ENCODE measurements at places on chromosomes 2 and 18.

DNA sequence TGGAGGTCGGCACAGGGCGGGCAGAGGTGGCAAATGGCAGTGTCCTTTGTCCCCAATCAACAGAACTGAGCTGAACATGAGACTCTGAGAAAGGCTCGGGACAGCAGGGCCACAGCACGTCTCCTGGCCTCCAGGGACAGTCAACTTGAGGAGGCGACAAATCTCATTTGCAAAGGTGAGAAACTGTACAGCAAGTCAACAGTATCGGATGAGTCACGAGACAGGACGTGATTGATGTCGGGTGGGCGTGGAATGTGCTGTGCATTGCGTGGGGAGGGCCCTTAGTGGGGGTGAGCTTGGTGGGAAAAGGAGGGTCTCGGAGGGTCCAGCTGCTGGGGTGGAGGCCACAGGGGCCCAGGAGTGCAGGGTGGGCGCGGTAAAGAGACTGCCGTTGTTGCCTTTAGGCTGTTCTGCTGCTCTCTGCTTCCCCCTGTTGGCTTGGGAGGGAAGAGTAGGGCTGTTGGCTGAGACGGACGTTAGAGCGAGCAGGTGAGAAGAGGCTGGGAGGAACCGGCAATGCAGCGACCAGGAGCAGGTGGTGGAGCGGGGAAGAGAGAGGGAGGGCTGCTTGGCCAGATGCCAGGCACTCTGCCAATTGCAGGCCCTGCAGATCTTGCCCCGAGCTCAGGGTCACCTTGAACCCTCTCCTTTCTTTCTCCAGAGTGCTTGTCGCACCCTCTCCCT lies 164.3 kb downstream of the BCL2 start:
- DNase-seq: peak; percentile 86

DNA sequence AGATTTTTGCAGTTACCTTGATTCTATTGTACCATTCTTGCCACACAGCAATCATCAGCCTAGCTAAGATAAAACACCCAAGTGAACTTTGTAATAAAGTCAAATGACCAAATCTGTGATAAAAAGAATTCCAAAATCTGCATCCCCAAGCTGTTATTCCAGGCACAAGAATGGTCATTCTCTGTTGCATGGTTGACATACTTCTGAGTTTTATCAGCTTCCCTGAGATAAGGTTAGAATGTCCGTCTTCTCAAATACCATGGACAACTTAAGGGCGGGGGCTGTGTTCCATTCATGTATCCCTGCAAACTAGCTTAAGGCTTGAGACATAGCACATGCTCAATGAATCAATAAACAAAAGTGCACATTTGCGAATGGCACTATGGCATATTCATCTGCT lies 8.1 kb upstream of the BMP10 start:
- DNase-seq: no peak

GRCh38 chr2:96175951-96176350 lies 30.7 kb upstream of the DUSP2 start:
- DNase-seq: no peak

DNA sequence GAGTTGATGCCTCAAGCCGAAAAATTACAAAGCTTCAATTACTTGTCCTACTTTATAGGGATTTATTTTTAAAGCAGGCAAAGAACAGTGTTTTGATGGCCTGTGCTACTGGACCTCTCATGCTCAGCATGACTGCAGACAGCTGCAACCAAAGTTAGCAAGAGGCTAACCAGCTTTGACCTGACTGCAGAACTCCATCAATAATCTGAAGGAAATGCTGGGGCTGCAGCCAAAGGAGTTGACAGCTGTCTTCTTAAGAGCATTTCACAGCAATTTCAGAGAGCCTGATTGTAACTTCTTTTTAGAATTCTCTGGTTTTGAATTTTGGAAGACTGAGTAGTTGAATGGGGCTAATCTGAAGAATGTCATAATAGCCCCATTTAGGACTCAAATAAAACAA lies 46.5 kb upstream of the SESTD1 start:
- no peak for DNase-seq

DNA sequence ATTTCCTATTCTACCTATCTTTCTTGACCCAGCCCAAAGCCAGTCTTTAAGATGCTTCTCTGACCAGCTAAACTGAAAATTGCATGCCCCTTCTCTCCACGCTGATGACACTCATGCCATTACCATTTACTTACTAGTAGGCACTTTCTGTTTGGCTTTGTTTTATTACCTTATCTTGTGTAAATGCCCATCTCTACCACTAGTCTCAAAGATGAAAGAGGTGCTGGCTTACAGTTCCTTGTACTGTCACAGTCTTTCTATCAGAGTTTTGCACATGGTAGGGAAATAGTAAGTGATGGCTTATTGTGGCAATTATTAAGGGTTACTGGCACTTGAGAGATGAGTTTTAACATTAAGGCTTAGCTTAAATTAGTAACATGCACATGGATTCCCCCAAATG lies 352.1 kb downstream of the RBM43 start:
- no peak for DNase-seq
